Stimulated activated CD8-positive, alpha-beta memory T cell treated with anti-CD3 and anti-CD28 coated beads, Interleukin-15, amount 100 ng/mL, for 4 hours (primary cell): ENCODE measurements at places on chromosomes 11 and 22.
A peak's percentile ranks its signal among the peaks of the same experiment; 100 is the strongest.

DNA sequence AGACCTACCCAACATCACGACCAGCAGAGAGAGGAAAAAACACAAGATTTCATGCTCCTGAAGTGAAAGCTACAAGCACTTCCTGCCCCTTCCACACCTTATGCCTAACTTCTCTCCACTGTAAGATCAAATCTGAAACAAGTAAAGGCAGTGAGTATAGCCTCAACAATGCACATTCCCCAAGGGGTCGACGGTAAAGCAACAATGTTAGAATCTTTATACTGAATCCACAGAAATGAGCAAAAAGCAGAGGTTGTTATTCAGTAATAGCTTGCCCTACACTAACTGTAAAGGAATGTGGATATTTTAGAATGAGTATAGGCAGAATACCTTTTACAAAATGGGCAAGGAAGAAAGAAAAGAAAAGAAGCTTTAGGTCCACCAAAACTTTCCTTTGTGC, 15.6 kb downstream of the ARFGAP3 start:
- DNase-seq = no peak

DNA sequence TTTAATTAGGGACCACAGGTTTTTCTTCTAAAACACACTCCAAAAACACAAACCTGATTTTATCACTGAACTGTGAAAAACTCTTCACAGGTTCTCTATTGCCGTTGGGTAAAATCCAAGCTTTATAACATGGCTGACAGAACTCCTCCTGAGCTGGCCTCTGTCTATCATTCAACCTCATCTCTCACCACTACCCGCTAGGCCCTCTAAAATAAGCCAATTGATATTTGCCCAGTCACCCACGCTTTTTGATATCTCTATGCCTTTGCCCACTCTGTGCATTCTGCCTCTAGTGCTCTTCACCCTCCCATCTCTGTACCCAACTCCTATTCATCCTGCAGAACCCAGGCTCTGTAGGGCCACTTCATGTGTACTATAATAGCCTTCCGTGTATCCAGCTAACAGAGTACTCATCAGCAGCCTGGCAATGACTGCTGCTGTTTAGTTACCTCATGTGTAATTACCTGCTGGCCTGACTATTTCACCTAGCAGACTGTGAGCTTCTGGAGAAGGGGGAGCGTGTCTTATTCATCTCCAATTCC, 1.1 kb upstream of the CNGA4 start:
- DNase-seq = no peak

- peak; percentile 57 for DNase-seq
Observed at GRCh38 chr22:44620129-44620840, 81.7 kb upstream of the PRR5 start.

DNA sequence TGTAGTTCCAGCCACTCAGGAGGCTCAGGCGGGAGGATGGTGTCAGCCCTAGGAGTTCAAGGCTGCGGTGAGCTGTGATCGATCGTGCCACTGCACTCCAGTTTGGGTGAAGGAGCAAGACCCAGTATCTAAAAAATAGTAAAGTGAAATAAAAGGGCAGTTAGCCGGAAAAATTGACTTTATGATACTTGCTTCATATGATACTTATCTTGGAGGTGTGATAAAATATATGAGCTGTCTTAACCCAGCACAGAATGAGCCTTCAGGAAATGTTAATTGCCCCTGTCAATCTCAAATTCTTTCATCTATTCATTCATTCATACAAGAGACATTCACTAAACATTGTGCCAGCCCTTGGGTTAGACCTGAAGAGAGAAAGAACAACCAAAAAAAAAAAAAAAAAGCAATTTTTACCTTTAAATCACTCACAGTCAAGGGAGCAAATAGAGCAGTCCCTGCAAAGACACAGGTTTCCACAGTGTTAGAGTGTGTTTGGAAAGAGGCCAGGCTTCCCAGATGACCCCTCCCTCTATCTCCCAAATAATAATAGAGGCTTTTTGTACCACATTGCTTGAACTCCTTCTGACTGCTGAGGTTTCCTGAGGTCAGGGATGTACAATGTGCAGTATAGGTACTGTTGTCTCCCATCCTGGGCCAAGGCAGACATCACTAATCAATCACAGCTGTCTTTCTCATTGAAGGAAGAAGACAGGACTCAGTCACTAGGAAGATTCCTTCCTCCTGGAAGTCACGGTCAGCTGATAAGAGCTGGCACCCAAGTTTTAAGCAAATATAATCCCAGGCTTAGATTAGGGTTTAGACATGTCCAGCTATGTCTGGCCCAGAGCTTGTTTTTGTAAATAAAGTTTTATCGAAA, 454.6 kb downstream of the MIAT start:
- DNase-seq = no peak

- DNase-seq = no peak
Observed at GRCh38 chr22:22761606-22761962, 117.2 kb downstream of the GGTLC2 start.

DNA sequence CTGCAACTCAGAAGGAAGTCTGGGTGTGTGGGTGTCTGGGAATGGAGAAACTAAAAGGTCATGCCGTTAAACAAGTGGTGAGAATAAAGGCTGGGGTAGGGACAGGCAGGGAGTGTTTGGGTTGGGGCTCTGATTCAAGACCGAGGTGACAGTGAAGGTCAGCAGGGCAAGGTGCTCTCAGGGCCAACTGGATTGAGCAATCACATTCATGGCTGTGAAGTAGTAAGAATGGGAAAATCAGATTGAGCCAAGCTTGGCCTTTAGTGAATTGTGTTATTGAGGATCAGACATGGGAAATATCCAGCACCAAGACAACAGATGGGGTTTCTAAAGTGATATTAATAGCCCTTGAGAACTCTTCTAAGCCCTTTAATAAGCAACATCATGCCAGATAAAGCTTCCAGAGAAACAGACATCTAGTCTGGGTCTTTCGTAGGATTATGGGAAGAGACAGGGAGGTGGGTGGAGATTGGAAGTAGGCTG, 24.3 kb downstream of the SCN3B start:
- DNase-seq = no peak

DNA sequence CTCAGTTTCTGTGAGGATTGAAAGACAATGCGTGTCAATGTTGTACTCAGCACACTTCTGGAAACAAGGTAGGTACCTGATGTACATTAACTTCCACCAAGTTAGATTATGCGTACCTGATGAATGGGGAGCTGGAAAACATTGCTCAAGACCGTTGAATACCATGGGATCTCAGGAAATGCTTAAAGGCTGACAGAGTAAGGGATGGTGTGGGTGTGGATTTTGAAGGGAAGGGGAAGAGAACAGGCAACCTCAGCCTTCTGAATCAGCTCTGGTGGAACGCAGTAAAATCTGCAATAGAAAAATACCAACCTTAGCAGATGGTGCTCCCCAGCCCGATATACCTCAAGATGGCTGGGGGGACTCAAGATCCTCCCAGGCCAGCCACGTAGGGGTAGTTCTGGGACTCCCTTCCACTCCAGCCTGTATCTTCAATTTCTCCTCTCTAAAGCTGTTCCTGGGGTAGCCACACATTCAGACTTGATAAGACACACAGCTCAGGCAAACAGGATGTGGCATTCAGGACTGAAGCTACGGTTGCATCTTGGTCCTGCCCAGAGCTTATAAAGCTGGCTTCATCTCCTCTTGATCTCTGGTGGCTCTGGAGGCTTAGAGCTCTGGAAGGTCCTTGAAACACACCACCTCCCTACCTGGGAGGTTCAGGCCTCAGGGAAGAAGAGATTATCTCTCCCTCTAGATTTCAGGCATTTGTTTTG, 111.8 kb downstream of the CTNND1 start:
- DNase-seq = no peak

- no peak for DNase-seq
Observed at GRCh38 chr11:35412285-35412684, 7.1 kb downstream of the SLC1A2 start.
